ENCODE measurements at places on chromosomes 2 and 18.

- no peak for DNase-seq
Observed at GRCh38 chr18:40875101-40875615, 1079.9 kb upstream of the PIK3C3 start.

GRCh38 chr2:230202430-230203109, 17.2 kb downstream of the SP110 start:
- DNase-seq, result no peak

DNA sequence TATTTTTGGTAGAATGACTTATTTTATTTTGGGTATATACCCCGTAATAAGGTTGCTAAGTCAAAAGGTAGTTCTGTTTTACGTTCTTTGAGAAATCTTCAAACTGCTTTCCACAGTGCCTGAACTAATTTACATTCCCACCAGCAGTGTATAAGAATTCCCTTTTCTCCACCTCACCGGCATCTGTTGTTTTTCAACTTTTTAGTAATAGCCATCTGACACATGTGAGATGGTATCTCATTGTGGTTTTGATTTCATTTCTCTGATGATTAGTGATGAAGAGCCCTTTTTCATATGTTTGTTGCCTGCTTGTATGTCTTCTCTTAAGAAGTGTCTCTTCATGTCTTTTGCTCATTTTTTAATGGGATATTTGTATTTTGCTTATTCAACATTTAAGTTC, 215.2 kb upstream of the TFPI start:
- no peak for DNase-seq

- DNase-seq, result no peak
Observed at GRCh38 chr2:207676827-207677354, 34.5 kb upstream of the CCNYL1 start.

DNA sequence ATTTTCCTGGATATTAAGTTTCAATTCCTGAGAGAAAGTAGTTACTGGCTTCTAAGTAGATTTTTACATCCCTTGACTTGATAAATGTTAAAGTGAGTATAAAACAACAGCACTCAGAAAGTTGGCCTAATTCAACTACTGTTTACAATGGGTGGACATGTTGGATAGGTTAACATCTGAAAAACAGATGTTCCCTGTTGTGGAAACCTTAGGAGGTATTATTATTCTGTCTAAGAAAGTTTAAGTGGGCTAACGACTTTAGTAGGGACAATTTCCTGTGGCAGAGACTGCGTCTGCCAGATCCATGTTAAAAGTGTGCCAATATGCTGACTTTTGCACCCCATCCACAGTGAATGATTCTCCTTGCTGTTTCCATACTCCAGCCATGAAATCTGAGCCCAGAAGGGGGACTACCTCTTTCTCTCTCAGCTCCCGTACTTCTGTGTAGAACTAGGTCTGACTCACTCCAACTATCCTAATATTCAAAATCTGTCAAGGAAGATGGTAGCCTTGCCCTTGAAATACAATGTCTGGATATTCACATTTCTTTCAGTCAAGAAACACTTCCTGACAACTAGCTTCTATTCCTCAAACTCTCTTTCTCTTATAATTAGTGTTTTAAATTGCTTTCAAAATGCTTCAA, 327.5 kb upstream of the HNRNPA3 start:
- no peak for DNase-seq

- DNase-seq, result no peak
Observed at GRCh38 chr18:44816477-44816876, 135.8 kb downstream of the SETBP1 start.

DNA sequence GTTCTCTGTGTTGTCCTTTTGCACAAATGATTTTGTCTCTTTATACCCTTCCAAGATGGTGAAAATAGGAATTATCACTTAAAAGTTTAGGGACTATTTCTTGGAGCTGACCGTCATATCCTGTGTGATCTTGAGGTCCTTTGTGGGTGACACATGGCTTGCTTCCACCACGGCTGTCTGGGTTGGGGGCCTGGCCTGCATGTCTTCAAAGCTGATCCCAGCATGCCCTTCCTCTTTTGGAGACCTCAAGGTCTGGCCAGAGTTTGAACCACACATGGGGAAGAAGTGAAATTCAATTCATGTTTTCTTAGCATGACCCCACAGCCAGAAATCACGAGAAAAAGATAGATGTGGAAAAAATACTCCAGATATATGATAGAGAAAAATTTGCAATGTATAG, 14.0 kb downstream of the SFTPB start:
- DNase-seq, result no peak

- no peak for DNase-seq
Observed at GRCh38 chr2:209376686-209377085, 47.2 kb upstream of the MAP2 start.

DNA sequence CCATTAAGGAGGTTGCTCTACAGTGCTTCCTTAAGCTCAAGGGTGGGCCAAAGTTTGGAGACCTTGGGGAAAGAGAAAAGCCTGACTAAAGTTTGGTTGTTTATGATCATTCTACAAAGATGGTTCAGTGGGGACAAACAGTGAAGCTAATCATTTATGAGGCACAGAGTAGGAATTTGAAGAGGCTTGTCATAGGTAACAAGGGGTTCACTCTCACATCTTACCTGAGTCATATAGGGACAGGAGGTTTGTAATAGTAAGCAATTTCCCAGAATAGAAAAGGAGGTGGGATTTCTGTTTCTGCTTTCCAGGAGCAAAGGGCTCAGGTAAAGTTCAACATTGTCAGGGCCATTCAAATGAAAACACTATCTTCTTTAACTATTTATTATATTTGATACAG, 787.9 kb downstream of the CPS1 start:
- DNase-seq, result no peak

GRCh38 chr2:230494980-230495379, 79.0 kb downstream of the SP100 start:
- DNase-seq, result no peak

DNA sequence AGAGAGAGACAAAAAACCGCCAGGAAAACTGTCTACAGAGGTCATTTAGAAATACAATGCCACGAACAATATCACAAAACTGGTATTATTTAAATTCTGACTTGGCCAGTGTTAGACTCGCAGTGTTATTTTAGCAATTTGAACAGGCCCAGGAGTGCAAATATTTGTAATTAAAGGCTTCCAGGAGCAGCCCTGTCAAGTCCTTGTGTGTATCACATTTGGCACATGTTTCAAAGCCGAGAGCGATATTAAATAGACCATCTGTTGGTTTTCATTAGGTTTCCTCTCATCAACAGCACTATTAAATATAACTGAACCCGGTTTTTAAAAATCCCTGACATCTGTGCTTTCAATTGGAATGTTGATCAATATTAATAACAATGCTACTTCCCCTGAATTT, 656.9 kb downstream of the TSN start:
- no peak for DNase-seq

DNA sequence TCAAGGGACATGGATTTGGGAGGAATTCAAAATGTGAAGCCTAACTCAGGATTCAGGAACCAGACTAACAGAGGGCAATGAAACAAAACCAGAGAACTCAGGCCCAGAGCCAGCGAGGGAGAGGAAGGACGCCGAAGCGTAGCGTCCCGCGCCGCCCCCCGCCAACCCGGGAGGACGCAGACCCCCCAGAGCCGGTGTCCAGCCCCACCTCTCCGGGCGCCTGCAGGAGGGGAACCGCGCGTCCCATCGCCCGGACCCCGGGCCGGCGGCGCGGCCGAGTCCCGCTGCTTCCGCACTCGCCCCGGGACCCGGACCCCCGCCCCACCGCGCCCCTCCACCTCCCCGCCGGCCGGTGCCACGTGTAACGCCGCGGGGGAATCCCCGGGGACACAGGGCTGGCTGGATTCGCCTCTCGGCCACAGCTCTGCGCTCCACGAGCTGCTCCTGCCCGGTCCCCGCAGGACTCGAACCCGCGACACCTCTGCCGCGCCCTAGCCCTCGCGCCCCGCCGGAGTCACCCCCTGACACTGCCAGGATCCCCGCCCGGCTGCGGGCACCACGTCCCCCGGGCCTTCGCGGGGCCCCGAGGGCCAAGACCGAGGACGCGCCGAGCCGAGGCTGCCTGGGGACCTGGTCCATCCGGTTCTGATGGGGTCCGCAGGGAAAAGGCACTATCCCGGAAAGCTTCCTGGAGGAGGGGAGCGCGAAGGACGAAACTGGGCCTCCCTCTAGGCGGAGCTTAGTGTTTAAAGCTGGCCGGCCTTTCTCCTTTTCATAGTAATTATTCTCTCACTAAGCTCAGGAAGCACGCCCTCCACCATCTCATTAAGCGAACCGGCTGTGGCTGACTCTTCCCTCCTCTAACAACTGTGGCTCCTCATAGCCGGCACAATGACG, 40.4 kb upstream of the FAM124B start:
- no peak for DNase-seq

DNA sequence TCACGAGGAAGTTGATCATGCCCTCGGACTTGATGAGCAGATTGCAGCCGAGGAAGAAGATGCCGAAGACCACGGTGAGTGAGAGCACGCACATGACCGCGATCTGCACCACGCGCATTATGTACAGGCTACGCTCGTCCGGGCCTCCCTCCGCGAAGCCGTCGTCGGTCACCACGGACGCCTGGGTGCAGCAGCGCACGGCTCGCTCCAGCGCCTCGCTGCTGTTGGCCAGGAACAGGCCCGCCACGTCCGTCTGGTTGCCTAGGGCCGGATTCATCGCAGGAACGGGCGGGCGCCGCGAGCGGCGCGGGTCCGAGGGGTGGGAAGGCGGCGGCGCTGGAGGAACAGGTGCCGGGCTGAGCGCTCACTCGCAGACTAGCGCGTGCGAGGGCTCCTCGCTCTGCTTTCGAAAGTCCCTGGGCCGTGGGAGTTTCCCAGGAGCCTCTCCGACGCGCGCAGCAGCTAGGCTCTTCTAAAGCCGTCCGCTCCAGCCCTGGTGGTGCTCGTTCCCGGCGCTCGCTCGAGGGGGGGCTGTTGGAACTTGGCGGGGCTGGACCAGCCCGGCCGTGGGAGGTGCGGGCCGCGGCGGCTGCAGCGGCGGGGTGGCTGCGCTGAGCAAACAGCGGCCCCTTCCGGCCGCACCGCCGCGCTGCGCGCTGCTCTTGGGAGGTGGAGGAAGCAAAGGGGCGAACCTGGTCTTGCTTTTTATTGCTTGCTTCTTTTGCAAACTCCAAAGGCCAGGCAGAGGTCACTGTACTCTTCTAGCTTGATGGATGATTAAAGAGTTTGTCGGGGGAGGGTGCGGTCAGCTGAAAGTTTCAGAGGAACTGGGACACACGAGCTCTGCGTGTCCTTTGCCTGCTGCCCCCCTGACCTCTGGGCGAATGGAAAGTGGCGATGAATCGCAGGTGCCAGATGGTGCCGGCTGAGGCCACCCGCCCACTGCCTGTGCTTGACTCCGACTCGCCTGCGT, at the start of gene RPRM:
Gene RPRM, minus strand, starts transcription at position 474 of the 973 bp plus-strand sequence. Its CDS starts 197 bp downstream, at position 277.
- peak; percentile 59 for DNase-seq

- no peak for DNase-seq
Observed at GRCh38 chr2:119076713-119077112, 81.8 kb downstream of the C1QL2 start.

- DNase-seq, result no peak
Observed at GRCh38 chr18:47863041-47863440, 67.4 kb downstream of the SMAD2 start.

GRCh38 chr2:227805578-227805977, 8.1 kb upstream of the CCL20 start:
- peak; percentile 30 for DNase-seq

GRCh38 chr2:149075853-149076252, 37.4 kb downstream of the LYPD6B start:
- DNase-seq, result no peak

DNA sequence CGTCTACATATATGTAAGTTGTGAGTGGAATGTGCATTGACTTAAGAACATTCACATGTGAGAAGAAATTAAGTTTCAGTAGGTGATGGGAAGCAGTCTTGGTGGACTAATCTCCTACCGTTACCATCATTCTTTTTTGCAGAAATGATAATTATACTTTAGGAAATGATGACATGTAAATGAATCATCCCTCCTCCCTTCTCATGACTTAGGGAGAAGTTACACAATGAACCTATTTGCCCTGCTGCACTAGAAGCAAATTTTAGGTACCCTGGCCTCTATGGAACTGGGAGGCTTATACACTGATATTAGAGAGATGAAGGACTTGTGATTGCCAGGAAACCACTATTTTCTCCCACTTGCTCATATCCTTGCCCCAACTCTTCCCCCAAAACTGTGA, 214.2 kb downstream of the CALCRL start:
- DNase-seq, result no peak

DNA sequence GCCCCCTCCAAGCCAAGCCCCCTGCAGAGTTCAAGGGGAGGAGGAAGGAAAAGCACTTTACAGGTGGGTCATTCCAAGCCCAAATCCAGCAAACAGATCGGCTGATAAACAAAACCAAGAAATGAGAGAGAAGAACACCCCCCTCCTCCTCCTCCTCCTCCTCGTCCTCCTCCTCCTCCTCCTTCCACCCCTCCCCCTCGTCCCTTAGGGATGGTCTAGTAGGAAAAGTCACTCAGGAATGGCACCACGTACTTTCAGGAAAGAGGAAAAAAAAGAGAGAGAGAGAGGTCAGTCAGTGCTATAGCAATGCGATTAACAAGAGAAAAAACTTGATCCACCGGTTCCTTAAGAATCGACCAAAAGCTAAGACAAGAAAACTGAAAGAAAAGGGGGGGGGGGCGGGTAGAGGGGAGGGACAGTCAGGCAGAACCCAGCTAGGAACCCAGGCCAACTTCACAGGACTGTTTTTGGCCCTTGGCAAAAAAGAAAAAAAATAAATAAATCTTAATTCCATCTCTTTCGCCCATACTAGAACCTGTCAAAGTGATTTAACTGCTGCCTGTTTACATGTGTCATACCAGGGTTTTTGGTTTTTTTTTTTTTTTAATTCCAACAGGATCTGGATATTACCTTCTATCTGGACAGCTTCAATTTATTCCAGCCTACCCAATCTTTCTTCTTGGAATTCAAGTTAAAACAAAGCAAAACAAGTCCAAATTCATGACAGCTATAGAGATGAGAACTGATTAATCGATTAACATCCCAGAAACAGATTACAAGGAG, 906 bp downstream of the IKZF2 start:
- DNase-seq, result no peak

Measured in substantia nigra (tissue), 51 donors.